ENCODE measurements at places on chromosomes 13 and 19. TPM values are rescaled to one million over a fixed set of nuclear protein-coding genes. Genes with fewer than 3 reads are reported as not detected.

Gene PRR36
- total RNA-seq: not detected

Gene PEG3
- total RNA-seq: 0.79 TPM

Gene FPR1
- total RNA-seq: not detected

Gene APOC4
- not detected for total RNA-seq

Gene CDX2
- total RNA-seq: not detected
